ENCODE measurements at places on chromosomes 2 and 18.

DNA sequence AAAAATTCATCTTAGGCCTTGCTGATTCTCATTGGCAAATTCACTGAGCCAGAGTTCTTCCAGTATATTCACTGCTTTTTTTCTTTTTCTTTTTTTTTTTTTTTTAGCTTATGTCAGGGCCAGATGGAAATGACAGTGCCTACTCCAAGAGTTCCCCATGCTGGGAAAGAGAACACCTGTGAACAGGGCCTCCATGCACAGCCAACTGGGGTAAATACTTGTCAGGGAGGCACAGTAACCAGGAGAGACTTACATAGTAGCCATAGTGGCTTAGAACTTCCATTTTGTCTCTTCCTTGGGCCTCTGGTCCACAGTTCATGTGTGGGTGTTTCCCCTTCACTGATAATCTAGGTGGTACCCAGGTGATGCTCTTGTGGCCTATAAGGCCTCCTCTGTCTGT lies 15.2 kb upstream of the SCLY start:
- DNase-seq: no peak

DNA sequence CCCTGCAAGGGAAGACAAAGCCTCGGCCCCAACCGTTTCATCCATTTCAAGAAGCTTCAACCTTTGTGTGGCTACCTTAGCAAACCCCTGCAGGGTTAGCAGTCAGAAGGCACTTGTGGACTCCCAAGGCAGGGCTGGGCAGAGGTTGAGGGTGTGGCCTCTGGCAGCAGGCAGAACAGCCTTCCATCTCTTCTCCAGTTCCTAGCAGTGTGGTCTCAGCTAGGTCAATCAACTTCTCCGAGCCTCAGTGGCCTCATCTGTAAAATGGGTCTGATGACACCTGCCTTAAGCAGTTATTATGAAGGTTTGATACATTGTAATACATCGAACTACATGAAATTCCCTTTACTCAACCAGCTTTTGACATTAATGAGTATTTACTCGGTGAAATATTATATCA lies 6.8 kb upstream of the PRSS56 start:
- no peak for DNase-seq

DNA sequence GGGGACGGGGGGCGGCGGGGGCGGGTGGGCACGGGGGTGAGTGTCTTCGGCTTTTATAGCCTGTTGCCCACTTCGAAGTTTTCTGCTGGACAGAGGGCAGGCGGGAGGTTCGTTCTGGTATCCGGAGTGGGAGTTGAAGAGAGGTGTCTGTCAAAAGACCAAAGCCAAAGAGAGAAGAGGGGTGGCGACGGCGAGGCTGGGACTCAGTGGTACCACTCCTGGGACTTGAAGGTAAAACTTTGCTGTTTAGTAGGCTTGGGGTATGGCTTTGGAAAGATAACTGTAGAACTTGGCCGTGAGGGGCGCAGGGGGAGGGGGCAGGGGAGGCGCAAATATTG lies 215.8 kb upstream of the DTNA start:
- no peak for DNase-seq

DNA sequence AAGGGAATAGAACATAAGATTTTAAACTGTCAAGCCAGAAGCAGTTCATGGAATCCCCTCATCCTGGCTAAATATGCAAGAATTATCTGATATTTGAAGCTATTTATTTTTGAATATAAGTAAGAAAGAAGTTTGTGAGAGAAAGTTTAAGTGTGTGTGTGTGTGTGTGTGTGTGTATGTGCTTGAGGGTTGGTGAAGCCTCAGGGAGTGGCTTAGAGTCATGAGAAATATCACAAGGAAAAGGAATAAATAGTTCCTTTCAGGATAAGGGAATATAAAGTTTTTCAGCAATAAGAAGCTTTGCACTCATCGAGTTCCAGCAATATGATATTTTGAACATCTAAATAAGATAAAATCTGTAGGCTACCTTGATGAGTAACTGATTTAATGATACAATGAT lies 359.6 kb downstream of the MEIS1 start:
- DNase-seq: no peak

- DNase-seq: no peak
Measured at GRCh38 chr2:16319551-16320121, 346.0 kb downstream of the CYRIA start.

Measured in fibroblast of mammary gland (primary cell).